ENCODE measurements at places on chromosomes 1 and 21. TPM values are rescaled to one million over a fixed set of nuclear protein-coding genes. Genes with fewer than 3 reads are reported as not detected.

GRCh38 chr21:26739189-26739588, 106.0 kb downstream of the ADAMTS1 start:
- DNase-seq, result no peak

DNA sequence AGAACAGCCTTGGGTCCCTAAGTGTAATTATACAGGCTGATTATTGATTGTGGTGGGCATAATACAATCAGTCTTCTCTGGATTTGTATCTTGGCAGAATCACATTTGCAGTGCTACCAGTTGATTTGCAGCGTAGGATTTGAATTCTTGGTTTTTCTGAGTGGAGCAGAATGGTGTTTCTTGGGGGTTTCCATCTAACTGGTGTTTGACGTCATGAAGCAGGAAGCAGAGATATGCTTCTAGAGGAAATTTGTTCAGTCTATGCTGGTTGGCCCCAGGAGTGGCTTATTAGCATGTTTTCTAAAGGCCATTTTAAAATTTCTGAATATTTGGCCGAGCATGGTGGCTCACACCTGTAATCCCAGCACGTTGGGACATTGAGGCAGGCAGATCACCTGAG, 3.4 kb downstream of the CTTNBP2NL start:
- DNase-seq, result no peak

GRCh38 chr1:19922015-19922688, 1.3 kb downstream of the PLA2G2E start:
- no peak for DNase-seq

DNA sequence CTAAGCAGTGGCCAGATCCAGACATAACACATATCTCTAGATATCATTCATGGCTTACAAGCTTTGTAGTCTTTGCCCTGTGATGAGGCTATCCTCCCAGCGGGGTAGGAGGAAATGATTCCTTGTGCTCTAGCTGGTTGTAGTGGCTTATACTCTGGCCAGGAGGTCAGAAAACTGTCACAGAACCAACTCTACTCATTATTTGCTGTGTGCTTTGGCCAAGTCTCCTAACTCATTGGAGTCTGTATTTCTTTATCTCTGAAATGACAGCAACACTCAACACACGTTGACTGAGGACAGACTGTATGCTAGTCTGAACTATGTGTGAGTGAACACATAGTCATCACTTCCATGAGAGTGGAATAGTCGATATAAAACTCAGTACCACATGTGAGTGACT, 116.7 kb upstream of the F3 start:
- DNase-seq, result no peak

GRCh38 chr1:59261537-59261936, 35.4 kb upstream of the FGGY start:
- DNase-seq, result no peak

DNA sequence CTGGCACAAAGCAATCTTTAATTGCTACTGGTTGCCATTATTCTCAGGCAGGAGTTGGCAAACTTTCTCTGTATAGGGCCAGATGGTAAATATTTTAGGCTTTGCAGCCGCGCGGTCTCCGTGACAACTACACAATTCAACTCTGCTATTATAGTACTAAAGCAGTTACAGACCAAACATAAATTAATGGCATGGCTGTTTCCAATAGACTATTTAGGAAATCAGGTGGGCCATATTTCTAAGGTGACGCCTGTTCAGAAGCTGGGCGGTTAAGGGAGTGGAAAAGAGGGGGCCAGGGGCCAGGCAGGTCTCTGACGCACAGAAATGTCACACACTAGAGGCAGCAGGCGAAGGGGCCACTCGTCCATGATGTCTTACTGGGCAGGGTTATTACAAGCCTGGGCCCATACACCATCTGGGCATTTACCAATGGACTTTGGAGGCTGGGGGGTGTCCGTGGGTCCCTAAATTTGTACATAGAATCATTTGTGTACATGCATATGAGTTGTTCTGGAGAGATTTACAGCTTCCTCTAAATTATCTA, 80.1 kb downstream of the STUM start:
- no peak for DNase-seq

- no peak for DNase-seq
Measured at GRCh38 chr1:212979340-212980122, 29.2 kb downstream of the VASH2 start.

- no peak for DNase-seq
Measured at GRCh38 chr21:42164064-42164789, 54.7 kb upstream of the ABCG1 start.

GRCh38 chr1:8232036-8232757, 85.7 kb upstream of the SLC45A1 start:
- DNase-seq, result no peak

DNA sequence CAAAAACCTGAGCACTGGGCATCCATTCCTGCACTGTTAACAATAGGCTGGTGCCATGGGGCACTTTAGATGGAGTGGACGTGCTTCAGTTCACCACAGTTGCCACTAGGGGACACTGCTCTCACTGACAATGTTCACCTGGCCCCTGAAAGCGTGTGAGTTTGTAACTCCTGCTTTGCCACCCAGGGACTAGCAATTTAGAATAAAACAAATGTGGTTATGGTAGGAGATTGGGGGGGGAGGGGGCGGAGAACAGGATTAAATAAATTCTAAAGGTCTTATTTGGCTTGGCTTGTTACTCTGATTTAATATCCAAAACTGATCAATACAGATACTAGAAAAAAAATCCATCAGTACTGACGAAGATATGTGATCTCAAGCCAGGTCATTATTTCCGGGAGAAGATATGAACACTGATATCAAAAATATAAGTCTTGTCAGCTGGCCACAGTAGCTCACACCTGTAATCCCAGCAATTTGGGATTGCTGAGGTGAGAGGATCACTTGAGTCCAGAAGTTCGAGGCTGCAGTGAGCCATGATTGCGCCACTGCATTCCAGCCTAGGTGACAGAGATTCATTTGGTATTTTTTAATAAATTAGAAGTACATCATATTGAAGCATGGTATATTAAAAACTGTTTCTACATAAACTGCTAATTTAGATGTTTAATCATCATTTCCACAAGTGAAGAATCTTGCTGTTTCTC, 23.2 kb downstream of the INTS7 start:
- peak; percentile 44 for DNase-seq

GRCh38 chr1:55288245-55288644, 73.1 kb upstream of the USP24 start:
- DNase-seq, result no peak

DNA sequence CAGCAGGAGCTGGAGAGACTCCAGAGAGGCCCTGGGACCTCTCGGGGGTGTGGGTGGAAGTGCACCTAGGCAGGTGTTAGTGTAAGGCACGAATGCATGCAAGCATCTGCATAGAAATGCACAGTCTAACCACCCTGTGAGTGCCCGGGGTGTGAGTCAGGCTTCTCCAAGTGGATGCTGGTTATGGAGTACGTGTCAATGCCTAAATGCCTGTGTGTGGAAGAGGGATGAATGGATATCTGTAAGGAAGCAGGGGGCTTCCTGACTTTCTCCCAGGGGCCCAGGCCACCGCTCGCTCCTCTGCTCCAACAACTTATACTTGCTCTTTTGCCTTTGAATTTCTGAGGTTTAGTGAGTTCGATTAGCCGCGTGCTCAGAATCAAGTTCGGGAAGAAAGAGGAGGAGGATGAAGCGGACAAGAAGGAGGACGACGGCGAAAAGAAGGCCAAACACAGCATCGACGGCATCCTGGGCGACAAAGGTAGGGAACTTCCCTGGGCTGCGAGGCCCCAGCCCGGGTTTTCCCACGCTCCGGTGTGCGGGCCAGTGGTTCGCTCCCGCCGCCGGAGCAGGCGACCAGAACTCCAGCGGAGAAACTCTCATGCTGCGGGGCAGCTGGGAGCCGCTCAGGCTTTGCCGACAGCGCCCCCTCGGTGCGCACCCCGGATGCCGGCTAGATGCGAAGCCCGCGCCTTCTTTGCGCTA, 5.4 kb downstream of the PAX7 start:
- DNase-seq, result no peak

DNA sequence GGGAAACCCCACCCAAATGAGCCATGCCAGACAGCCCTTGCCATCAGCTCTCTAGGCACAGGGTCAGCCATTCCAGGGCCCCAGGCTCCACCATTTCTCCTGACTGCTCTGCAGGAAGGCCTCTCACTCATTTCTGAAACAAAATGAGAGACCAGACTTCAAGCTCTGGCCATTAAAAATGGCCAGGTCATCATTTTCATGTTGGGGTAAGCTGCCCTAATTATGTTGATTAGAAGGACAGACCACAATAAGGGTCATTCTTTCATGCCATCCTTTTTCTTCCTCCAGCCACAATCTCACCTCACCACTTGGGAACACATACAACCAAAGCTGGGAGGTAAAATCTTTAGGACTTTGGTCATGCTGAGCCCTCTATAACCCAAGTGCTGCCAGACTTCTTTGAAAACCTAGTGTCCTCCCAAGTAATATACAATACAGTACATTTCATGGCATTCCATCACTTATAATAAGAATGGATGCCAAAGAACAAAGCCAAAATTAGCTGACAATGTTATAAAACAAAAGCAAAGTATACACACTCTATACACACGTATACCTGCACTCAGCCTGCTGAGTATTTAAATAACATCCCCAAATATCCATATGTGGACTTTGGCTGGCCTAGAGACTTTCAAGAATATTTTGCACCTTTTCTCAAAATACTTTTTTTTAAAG, 22.4 kb upstream of the RBBP5 start:
- DNase-seq, result no peak

DNA sequence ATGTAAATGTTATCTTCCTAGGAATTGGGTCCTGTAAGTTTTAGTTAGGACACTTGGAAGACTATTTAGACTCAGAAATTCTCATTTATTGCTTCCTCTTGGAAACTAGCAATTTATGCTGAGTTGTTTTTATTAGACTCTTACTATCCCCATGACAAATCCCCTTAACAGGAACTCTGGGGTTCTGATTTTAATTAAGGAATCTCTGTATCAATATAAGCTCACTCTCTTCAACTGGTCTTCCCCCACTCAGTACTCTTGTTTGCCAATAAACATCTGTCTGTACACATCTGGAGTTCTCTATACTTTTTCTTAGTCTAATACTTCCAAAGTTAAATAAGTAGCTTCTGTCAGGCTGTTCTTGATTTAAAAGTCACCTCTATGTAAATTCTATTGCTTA, 64.1 kb upstream of the TBX15 start:
- no peak for DNase-seq

GRCh38 chr21:32437729-32438128, 25.2 kb downstream of the EVA1C start:
- DNase-seq, result no peak

DNA sequence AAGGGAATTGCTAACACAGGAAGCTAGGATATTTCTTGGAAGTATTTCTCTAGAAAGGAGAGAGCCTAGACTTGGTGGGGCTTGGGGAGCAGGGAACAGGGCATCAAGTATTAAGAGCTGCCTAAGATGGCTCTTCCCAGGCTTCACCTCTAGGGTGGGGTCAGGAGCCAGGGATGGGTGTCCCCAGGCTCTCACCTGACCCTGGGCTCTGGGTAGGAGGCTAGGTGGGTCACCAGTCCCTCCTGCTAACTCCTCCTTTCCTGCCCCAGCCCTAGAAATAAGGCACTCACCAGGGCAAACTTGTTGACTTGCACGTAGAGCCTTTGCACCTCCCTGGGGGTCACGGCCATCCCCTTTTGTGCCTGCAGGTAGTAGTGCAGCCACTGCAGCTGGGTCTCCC, 15.0 kb downstream of the ETNK2 start:
- DNase-seq, result no peak

DNA sequence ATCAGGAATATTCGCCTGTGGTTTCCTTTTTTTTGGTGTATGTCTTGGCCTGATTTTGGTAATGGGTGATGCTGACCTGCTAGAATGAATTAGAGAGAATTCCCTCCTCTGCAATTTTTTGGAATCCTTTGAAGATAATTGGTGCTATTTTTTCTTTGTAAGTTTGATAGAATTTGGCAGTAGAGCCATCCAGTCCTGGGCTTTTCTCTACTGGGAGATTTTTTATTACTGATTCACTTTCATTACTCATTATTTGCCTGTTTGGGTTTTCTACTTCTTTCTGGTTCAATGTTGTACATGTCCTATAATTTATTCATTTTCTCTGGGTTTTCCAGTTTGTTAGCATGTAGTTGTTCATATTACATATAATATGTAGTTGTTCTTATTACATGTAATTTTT, 48.7 kb downstream of the NTMT2 start:
- DNase-seq, result no peak

GRCh38 chr21:46183910-46184624, at the start of gene SPATC1L:
SPATC1L (minus strand) TSS chr21:46184459; CDS start chr21:46182816, 1,643 bp downstream.
- no peak for DNase-seq

- no peak for DNase-seq
Measured at GRCh38 chr1:6502000-6502891, 10.8 kb upstream of the PLEKHG5 start.

- no peak for DNase-seq
Measured at GRCh38 chr21:35924714-35925301, 135.5 kb downstream of the SETD4 start.

- DNase-seq, result peak; percentile 52
Measured at GRCh38 chr1:87335175-87335884, 6.7 kb downstream of the LMO4 start.

GRCh38 chr1:27543284-27543683, 53.3 kb upstream of the WASF2 start:
- no peak for DNase-seq

GRCh38 chr1:198771563-198772153, 132.8 kb downstream of the PTPRC start:
- DNase-seq, result no peak

GRCh38 chr1:40306296-40306695, 10.8 kb downstream of the COL9A2 start:
- DNase-seq, result no peak

DNA sequence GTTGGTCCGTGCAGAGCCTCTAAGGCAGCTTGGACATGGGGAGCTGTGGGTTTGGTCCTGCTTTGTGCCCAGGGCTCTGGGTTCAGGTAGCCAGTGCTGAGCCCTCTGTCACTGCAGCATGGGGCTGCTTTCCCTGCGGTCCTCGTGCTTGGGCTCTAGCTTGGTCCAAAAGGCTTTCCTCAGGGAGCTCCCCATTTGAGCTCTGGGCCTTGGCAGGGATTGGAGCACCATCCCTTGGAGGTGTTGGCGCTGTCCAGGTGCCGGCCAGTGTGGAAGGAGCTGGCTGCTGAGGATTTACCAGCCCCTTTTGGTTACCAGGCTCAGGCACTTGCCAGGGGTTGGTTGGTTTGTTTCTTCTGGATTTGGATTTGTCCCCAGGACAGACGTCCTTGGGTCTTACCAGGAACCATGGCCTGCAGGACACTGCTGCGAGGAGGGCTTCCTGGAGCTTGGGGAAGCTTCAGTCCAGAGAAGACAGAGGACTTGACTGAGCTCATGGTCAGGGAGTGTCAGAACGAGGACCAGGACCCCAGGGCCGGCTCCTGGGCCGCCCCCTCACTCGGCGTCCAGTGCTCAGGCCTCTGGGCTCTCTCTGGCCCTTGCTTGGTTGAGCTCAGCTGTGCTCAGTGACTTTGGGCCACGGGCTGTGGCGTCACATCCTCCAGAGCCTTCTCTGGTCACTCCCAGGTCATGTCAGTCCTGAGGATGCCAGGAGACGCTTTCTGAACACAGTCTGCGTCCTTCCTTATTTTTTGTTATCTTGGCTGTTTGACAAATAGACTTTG, 224.7 kb downstream of the CAMTA1 start:
- no peak for DNase-seq

F3 gene
- total RNA-seq, result 95.0 TPM

LCE2B gene
- not detected for total RNA-seq

PTGS2 gene
- 0.38 TPM for total RNA-seq

C4BPA gene
- not detected for total RNA-seq

KRTAP21-2 gene
- not detected for total RNA-seq

PIK3C2B gene
- total RNA-seq, result 62.2 TPM

GABPA gene
- 23.5 TPM for total RNA-seq

TEX50 gene
- not detected for total RNA-seq

SLAMF1 gene
- not detected for total RNA-seq

All from progenitor cell of endocrine pancreas (in vitro differentiated cells).